Natural killer cell treated with Interleukin-12 subunit alpha and Interleukin-12 subunit beta and Interleukin-15 and Interleukin-18, amount 100 ng/mL, for 72 hours (primary cell): ENCODE measurements at places on chromosomes 5 and 9.

GRCh38 chr5:179342577-179342976 is 2.7 kb downstream of the ADAMTS2 start:
- no peak for DNase-seq

DNA sequence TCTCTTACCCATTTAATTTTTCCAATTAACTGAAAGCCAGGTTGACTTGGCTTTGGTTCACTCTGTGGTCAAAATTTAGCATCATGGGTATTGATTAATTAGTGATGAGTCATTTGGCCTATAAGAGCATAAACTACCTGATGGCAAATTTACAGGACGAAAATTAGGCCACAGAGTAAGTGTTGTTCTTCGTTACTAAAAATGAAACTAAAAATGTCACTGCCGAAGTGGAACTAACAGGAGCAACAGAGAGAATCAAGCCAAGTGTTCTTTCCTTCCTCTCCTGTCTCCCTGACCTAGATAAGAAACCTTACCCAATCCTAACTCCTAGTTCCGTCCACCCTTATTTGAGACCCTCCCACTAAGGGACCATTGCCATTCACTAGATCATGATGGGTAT is 176.9 kb downstream of the RAB3C start:
- DNase-seq: no peak

DNA sequence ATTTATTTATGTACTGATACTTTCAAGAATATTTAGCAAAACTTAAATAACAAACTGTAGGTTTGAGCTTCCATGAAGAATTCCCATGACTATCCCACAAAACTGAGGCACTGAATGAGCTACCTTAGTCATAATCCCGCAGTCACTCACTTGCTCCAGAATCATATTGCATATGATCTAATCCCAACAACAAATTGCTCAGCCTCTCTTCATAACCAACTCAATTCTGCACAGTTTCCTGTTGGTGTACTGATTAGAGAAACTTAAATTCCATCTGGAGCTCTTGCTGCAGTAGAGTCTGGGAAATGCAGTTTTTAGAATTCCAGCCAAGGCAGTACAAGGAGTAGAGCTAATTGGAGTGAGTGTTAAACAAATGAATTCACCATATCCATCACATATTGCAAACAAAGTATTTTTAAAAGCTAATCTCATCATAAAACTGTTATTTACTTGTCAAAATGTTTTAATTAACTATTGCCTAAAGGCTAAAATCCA is 35.7 kb upstream of the CDH18 start:
- DNase-seq: no peak

DNA sequence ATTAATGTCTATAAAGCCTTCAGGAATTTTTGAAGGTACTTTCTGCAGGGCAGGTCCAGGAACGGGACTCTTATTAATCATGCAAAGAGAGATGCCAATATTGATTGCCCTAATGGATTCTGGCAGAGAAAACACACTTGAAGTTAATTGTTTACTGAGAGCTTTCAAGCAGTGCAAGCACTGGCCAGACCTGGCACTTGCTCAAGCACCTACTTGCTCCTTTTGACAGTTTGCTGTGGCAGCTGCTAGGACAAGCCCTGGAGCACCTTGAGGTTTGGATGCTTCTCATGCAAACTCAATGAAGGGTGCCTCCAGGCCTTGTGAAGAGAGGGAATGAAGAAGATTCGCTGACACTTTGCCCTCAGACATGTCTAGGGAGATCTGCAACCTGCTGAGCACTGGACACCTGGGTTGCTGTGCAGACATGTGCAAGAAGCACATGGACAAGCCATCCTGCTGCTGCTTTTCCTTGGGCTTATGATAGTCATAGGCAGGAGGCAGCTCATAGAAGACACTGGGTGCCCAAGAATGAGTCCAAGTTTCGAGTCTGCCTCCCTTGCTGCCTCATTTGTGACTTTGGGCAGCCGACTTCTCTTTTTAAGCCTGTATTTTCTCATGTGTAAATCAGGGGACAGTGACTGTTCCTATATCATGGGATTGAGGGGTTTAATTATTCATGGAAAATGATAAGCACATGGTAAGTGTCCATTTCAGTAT is 88.8 kb upstream of the EQTN start:
- no peak for DNase-seq

GRCh38 chr5:137580030-137580429 is 80.9 kb upstream of the SPOCK1 start:
- DNase-seq: no peak

DNA sequence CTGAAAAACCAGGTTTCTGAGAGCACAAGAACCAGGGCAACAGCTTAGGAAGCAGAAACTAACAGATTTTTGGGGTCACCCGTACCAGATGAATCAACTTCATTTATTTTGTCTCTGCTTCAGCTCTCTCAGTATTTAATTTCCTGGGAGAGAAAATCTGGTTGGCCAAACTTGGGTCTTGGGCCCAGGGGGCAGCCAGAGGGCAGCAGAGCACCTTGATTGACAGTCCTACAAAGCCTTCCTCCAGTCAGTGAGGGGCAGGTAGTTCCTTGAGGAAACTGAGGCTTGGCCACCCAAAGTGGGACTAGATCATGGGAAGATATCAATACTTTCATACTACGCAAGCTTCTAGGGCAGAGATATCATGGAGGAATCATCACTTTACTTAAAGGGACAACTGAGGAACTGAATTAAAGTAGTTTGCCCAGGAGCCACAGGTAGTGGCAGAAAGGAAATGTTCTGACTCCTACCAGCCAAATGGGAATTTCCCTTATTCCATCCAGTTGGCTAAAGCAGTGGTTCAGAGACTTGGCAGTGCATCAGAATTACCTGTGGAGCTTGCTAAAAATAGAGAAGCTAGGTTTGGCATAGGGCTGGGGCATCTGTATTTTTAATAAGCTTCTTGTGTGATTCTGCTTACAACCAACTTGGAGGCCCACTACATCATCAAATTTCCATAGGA is 21.5 kb upstream of the ARHGAP26 start:
- no peak for DNase-seq

DNA sequence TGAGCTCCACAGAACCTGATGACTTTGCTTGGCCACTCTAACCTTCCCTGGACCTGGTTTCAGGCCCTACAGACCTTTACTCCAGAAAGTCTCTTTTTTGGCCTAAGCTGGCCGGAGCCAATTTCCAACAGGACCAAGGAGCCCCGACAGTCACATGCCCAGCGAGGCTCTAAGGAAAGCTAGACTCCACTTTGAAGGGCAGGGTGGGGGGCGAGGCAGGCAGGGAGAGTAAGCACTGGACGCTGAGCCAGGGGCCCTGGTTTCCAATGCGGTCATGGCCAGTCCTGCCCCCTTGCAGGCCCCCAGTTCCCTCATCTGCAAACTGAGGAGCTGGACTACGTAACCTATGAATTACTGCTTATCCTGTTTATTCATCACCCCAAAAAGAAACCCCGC is 65.2 kb downstream of the ADAMTS2 start:
- DNase-seq: no peak

DNA sequence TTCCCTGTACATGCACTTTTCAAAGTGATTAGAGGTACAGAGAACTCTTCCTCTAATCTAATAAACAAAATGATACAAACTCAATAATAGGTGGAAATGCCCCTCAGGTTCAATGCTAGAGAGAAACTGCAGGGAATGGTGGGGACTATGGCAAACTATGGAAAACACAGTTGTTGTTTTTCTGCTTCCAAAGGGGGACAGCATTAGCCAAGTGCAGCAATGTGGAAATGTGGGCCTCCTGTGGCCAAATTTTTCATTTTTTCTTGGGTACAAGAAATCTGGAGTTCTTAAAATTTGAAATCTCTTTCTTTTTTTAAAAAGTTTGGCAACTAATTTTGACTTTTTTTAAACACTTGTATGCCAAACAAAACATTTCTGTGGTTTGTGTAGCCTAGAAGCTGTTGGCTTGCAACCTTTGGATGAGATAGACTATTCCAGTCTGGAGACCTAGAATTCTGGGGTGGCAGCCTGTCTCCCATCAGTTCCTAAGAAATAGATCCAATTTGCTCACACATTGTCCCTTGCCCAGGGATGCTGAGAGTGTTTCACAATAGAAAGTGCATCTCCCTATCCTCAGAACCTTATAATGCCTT is 218.6 kb downstream of the PAPPA start:
- no peak for DNase-seq
